Cardiac septum (tissue), 1 donor: ENCODE measurements at places on chromosomes 5 and 9. TPM values are rescaled to one million over a fixed set of nuclear protein-coding genes. Genes with fewer than 3 reads are reported as not detected.

- DNase-seq: no peak
Observed at GRCh38 chr5:179824745-179825112, 4.0 kb downstream of the SQSTM1 start.

- peak; percentile 44 for DNase-seq
Observed at GRCh38 chr5:150309101-150309885, 6.6 kb upstream of the ARSI start.

Gene IL17B
- not detected for total RNA-seq

GRCh38 chr9:15622318-15622971, 69.6 kb downstream of the CCDC171 start:
- DNase-seq: no peak

DNA sequence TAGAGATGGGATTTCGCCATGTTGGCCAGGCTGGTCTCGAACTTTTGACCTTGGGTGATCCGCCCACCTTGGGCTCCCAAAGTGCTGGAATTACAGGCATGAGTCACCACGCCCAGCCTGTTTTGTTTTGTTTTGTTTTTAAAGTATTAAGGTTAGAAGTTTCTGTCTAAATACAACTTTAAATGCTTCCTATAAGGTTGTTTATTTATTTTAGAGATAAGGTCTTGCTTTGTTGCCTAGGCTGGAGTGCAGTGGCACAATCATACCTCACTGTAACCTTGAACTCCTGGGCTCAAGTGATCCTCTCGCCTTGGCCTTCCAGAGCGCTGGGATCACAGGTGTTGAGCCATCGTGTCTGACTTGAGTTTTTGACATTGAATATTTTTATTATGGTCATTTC, 11.4 kb downstream of the MRRF start:
- no peak for DNase-seq

DNA sequence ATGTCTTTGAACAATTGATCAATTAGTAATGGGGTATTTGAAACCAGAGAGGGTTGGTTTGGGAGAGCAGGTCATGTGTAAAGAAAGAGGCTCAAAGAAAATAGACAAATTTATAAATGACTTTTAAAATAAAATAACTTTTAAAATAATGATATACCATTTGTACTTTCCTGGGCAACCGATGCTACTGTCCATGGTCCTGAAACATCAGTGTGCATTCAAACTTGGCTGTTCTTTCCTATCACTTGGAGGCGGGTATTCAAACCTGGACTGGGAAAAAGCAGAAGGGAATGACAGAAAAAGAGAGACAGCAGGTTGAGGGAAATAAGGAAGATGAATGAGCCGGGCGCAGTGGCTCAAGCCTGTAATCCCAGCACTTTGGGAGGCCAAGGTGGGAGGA, 1446.4 kb upstream of the WWC1 start:
- no peak for DNase-seq

DNA sequence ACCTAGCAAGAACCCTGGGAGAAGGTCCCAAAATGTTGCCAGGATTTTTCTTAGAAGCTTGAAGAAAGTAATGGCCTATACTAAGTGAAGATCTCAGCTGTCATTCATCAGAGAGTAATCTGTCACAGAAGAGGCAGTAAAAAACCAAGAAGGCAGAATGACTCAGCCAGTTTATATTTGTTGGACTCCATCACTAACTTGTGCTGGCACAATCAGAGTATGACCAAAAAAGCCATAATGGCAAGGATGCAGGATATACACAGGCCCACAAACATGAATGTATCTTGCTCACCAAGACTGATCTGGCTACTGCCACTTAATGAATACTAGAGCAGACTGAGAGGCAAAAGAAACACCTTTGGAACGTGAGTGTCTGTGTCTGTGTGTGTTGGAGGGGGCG, 104.0 kb upstream of the POU5F2 start:
- DNase-seq: no peak

GRCh38 chr9:1658661-1659362, 356.3 kb upstream of the SMARCA2 start:
- DNase-seq: no peak

Gene IL31RA
- 1.3 TPM for total RNA-seq

DNA sequence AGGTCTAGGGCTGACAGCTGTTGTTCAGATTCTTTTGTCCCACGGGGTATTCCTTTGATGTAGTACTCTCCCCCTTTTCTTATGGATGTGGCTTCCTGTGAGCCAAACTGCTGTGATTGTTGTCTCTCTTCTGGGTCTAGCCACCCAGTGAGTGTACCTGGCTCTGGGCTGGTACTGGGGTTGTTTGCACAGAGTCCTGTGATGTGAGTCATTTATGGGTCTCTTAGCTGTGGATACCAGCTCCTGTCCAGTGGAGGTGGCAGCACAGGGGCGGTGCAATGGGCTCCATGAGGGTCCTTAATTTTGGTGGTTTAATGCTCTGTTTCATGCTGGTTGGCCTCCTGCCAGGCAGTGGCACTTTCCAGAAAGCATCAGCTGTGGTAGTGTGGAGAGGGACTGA, 161.3 kb downstream of the CAVIN4 start:
- no peak for DNase-seq

DNA sequence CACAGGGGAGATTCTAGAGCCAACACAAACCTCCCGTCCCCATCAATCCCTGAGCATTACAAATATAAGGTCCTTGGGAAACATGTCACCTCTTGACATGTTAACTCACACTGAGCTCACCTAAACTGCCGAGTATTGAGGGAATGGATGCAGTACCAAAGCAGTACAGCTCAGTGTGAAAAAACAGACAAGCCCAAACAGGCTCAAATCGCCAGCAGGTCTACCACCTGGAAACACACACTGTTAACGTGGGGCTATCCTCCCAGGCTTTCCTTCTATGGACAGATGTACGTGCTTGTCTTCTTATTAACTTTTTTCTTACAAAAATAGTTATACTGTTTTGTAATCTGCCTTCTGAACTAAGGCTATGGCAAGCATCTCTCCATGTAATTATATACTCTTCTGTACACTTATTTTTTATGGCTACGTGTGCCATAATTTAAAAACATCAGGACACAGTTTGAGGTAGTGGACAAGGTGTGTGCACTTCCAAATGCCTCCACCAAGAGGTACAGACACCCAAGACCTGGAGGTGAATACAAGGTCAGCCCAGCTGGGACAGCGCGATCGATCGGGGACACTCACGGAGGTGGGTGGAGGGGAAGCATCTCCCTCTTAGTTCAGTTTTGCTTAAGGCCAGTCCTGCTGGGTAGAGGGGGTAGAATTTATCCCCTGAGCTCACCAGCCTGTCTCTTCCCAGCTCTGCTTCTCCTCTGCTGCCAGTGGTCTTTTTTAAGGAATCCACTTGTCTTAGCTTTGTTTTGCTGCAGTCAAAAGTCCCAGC, 76.5 kb downstream of the DAP start:
- DNase-seq: no peak

Gene SLCO6A1
- total RNA-seq: not detected

Gene KIF24
- total RNA-seq: 0.89 TPM

Gene PPWD1
- total RNA-seq: 19.3 TPM

DNA sequence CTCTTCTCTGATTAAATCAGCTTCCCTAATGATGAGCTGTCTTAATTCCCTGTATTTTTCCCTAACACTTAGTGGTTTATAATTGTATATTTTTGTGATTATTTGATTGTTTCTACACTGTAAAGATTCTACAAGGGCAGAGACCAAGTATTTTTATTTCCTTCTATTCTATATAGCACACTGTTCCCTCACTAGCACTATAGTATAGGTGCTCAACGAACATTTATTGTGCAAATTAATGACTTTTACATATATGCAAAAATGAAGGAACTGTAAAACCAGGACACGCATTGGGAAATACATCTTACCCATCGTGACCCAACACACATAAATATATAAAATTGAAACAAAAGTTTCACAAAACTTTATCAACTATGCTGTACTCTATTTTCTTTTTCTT, 7.6 kb downstream of the KDM4C start:
- DNase-seq: no peak

DNA sequence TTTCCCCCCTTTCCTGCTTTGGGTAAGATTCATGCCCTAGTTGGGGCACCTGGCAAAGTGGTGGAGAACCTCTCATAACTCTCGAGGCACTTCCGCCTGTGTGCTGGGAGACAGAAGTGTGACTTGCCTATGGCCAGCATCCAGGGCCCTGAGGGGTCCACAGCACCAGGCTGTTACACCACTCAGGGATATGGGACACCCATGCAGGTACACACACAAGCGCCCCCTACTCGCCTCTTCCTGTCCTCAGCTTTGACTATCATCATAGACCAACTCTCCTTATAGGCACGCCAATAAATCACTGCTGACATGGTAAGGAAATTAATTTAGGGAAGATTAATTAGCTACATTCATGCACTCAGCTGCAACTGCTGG, 45.4 kb downstream of the SHB start:
- DNase-seq: no peak

- no peak for DNase-seq
Observed at GRCh38 chr9:116323012-116323411, 169.4 kb downstream of the PAPPA start.

DNA sequence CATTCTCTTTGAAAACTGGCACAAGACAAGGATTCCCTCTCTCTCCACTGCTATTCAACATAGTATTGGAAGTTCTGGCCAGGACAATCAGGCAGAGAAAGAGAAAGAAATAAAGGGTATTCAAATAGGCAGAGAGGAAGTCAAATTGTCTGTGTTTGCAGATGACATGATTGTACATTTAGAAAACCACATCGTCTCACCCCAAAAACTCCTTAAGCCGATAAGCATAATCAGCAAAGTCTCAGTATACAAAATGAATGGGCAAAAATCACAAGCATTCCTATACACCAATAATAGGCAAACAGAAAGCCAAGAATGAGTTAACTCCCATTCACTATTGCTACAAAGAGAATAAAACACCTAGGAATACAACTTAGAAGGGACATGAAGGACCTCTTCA, 21.0 kb upstream of the EPB41L4A start:
- DNase-seq: no peak

Gene N4BP3
- total RNA-seq: 2.0 TPM

DNA sequence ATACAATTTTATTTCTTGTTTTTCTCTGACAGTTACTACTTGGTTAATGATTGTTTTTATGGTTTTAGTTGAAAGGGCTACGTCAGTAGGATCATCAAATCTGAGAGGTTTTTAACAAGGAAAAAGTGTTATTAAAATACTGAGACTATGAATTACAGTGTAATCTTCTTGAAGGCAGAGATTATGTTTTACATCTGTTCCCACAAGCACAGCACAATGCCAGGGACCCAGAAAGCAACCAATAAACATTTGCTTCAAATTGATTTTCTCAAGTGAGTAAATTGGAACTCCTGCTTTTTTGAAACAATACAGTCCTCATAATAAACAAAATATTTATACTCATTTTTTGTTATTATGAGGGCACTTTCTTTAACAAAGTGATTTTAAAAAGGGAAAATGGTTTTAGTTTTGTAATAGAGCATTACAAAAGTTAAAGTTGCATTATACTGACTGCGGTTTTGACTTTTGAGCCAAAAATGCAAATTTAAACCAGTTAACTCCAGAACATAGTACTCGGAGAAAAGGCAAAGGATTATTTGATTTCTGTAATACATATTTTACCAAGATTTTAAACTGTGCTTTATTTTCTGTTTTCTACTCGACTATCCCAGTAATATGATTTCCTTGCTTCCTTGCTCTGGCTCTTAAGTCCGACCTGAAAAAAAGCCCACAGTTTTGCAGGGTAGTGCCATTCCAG, 176.9 kb downstream of the GDNF start:
- no peak for DNase-seq
